ENCODE measurements at places on chromosomes 3 and 15. TPM values are rescaled to one million over a fixed set of nuclear protein-coding genes. Genes with fewer than 3 reads are reported as not detected.

Gene RASL12
- 0.40 TPM for total RNA-seq

Gene PARP15
- 0.55 TPM for total RNA-seq

Gene CXCR6
- total RNA-seq, result not detected

Gene GOLGA8M
- not detected for total RNA-seq

Gene CKMT1A
- total RNA-seq, result 4.0 TPM

Gene CFAP100
- total RNA-seq, result 0.79 TPM

Gene ISLR2
- 0.14 TPM for total RNA-seq

Gene MUC13
- total RNA-seq, result not detected

Gene MOBP
- not detected for total RNA-seq

Gene TRIM42
- not detected for total RNA-seq

Gene BCL2A1
- not detected for total RNA-seq

Gene ITGB5
- total RNA-seq, result 58.8 TPM

Gene ACTL6A
- total RNA-seq, result 72.4 TPM

Gene PRTG
- 87.4 TPM for total RNA-seq

Gene USP4
- 56.6 TPM for total RNA-seq

Gene FGF12
- total RNA-seq, result 6.1 TPM

Gene HRG
- not detected for total RNA-seq

Gene TPRG1
- 0.67 TPM for total RNA-seq

Gene STRA6
- 17.9 TPM for total RNA-seq

Gene CMTM8
- total RNA-seq, result 33.8 TPM

Gene AHSG
- 0.27 TPM for total RNA-seq

Gene HYAL3
- 3.6 TPM for total RNA-seq

Gene TRH
- 0.36 TPM for total RNA-seq

Gene SLC28A2
- total RNA-seq, result 1.2 TPM

Gene OCA2
- total RNA-seq, result 0.79 TPM

Gene RASSF1
- 13.9 TPM for total RNA-seq

Gene EFCC1
- total RNA-seq, result 0.60 TPM

Gene CHL1
- total RNA-seq, result 32.5 TPM

Gene SMCO1
- total RNA-seq, result not detected

Gene DPH6
- 23.0 TPM for total RNA-seq

Gene PLCH1
- total RNA-seq, result 14.2 TPM

Gene TIMP4
- not detected for total RNA-seq

Gene GPR149
- not detected for total RNA-seq

Gene C3orf52
- 23.7 TPM for total RNA-seq

Gene TGM4
- total RNA-seq, result not detected

Gene POLQ
- 9.6 TPM for total RNA-seq

Gene PLSCR5
- not detected for total RNA-seq

Gene LNP1
- 3.6 TPM for total RNA-seq

Gene ZNF445
- total RNA-seq, result 62.5 TPM

Gene UCN2
- 1.2 TPM for total RNA-seq

Gene RTP1
- total RNA-seq, result not detected

Gene BTLA
- not detected for total RNA-seq

Gene SERINC4
- 0.36 TPM for total RNA-seq
